NCI-H510A (cell line): ENCODE measurements at places on chromosomes 3 and 15.
A peak's percentile ranks its signal among the peaks of the same experiment; 100 is the strongest.

DNA sequence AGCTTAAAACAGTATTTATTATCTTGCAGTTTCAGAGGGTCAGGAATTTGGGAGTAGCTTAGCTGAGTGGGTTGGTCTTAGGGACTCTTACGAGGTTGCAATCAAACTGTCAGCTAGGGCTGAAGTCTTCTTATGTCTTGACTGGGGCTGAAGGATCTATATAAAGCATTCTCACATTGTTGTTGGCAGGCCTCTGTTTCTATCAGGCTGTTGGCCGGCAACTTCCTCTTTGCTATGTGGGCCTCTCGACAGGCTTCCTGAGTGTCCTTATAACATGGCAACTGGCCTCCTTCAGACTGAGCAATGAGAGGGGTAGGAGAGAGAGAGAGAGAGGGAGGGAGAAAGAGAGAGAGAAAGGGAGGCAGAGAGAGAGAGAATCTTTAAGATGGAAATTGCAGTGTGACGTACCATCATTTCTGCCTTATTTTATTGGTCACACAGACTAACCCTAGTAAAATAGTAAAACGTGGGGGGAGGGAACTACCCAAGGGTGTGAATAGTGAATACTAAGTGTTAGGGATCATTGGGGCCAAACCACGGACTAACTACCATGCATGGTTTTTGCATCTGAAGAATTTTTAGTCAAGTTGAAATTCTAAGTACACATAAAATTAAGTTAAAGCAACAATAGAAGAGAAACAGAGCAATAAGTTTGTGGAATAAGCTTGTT is 16.1 kb downstream of the FGF7 start:
- no peak for DNase-seq

- no peak for DNase-seq
Observed at GRCh38 chr3:186682812-186683211, 17.0 kb downstream of the HRG start.

DNA sequence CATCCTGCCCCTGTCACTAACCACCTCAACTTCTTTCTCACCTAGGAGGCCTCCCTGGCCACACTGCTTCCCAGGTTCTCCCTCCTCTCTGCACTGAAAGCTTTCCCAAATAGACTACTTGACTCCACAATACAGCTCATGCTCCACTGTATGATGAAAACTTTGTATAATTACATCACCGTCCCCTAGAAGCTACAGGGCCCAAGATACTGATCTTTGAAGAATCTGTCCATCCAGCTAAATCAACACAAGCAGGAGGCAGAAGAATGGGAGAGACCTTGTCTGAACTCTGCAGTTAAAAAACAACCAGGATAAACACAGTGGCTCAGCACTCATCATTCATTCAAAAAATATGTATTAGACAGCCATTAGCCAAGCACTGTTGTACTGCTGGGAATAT is 26.4 kb upstream of the RPS17 start:
- DNase-seq = no peak

- DNase-seq = no peak
Observed at GRCh38 chr3:115996420-115997108, 373.3 kb downstream of the GAP43 start.

GRCh38 chr3:4866866-4867265 is 112.4 kb upstream of the BHLHE40 start:
- no peak for DNase-seq

DNA sequence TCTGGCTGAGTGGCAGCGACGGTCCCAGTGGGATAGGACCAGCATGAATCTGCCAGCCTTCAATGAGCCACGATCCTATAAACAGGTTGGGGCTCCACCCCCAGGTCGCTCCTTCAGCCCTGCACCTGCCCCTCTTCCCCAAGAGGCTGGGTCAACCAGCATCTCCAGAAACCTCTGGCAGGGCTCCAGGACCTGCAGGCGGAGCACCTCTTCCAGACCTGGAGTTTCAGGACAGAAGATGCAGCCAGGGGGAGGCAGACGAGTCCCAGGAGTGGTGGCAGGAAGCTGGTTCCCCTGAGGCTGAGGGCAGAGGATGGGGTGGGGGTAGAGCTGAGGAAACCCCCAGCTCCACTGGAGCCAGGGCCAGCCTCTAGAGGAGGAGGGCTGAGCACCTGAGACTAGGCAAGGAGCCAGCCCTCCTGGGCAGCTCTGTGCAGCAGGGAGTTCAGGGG is at the start of gene PLA2G4D:
PLA2G4D (minus strand) TSS at position 51 of the 452 bp plus-strand sequence. CDS start 103 bp downstream, outside the sequence.
- DNase-seq = peak; percentile 86

DNA sequence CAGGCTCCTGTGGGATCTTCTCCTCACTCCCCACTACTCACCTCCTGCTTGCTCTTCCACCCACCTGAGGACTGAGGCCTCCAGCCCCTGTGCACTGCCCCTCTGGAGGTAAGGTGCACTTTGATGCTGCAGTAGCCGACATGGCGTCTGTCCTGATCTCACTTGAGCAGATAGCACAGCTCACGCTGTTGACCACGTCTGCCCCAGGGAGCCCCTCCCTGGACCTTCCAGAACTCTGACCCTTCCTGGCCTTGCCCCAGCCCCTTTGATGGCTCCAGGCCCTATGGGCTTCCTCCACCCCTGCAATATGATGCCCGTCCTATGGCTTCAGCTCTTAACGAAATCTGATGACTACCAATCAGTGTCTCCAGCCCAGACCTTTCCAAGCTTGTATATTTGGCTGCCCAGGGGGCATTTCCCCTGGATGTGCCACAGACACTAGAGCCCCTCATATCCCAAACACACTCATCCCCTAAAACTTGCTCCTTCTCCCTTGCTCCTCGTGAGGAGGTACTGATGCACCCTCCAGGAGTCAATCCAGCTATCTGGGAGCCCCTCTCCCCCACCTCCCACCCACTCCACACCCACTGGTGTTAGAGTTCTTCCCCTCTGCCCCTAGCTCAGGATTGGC is 27.1 kb downstream of the KY start:
- DNase-seq = no peak

- no peak for DNase-seq
Observed at GRCh38 chr15:78397382-78397781, 40.6 kb upstream of the IREB2 start.

DNA sequence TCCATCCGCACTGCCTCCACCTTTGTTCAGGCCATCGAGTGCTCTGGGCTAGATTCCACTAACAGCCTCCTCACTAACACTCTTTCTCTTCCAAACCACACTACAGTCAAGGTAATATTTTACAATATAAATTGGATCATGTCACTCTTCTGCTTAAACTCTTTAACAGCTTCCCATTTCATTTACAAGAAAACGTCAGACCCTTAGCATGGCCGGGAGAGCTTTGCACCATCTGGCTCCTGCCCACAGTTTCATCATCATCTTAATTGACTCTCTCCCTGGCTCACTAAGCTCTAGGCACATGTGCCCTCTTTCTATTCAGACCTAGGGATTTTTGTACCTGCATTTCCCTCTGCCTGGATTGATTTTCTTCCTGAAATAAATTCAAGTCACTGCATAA is 354.7 kb downstream of the FGF12 start:
- DNase-seq = peak; percentile 26

GRCh38 chr15:52200831-52201365 is 9.7 kb upstream of the GNB5 start:
- DNase-seq = no peak

DNA sequence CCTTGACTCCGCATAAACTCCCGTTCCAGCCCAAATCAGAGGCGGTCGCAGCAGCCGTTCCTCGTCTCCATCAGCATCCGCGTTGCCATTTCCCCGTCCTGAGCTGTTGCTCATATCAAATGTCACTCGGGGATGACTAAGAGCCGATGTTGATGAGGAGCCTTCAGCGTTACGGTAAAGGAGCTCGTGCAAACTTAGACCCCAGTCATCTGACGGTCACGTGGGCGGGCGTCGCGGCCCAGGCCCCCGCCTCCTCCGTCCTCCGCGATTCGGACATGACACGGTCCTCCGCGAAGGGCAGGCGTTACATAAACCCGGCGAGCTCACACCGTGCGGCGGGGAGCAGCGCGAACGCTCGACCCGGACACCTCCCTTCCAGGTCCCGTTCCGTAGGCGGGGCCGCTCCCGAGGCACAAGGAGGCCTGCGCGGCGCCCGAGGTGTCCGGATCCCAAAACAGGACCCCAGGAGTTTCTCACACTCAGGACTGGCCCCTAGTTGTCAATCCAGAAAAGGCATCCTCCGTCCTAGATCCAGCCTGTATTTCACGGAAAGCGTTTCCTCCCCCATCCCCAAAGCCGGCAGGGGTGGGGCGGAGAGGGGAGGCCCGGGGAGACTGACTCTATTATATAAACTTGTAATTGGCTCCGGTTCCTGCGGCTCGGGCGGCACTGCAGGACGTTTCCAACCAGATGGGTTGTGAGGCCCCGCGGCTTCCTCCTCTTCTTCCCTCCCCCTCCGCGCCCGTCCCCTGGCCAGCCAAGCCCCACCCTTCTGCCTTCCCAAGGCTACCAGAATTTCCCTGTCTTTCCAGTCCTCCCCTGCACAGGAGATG is 100.0 kb upstream of the IGF1R start:
- DNase-seq = no peak

GRCh38 chr3:182135056-182135455 is 423.3 kb downstream of the SOX2 start:
- no peak for DNase-seq

GRCh38 chr3:61507946-61508345 is 53.4 kb upstream of the PTPRG start:
- DNase-seq = no peak

GRCh38 chr3:126151562-126152302 is 28.7 kb downstream of the ALDH1L1 start:
- DNase-seq = no peak

DNA sequence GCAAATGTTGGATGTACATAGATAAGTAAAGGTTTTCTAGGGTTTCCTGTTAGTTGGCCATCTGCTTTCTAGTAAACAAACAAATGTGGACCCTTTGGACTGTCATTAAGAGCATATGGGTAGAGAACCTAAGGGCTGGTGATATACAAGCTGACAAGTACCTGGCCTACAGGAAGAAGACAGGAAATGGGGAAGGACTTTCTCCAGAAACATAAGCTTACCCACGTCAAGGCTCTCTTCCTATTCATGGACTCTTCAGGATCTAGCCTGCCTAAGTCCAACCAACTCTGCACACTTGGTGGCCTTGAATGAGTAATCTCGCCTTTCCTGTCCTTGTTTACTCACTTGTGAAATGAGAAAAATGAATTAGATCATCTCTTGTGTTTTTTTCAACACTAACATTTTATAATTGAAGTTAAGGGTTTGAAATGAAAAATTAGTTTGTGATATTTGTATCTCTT is 22.2 kb upstream of the GOLIM4 start:
- peak; percentile 7 for DNase-seq
